Stimulated activated CD4-positive, alpha-beta T cell treated with anti-CD3 and anti-CD28 coated beads, Interleukin-12 subunit alpha, Interleukin-12 subunit beta, amount 100 ng/mL, for 24 hours (primary cell): ENCODE measurements at places on chromosomes 2 and 18.

GRCh38 chr18:24138789-24139616 lies at the start of gene CABYR:
Gene CABYR (plus strand): TSS chr18:24139062. CDS start chr18:24143115, 4,053 bp downstream.
- DNase-seq: peak; percentile 52

DNA sequence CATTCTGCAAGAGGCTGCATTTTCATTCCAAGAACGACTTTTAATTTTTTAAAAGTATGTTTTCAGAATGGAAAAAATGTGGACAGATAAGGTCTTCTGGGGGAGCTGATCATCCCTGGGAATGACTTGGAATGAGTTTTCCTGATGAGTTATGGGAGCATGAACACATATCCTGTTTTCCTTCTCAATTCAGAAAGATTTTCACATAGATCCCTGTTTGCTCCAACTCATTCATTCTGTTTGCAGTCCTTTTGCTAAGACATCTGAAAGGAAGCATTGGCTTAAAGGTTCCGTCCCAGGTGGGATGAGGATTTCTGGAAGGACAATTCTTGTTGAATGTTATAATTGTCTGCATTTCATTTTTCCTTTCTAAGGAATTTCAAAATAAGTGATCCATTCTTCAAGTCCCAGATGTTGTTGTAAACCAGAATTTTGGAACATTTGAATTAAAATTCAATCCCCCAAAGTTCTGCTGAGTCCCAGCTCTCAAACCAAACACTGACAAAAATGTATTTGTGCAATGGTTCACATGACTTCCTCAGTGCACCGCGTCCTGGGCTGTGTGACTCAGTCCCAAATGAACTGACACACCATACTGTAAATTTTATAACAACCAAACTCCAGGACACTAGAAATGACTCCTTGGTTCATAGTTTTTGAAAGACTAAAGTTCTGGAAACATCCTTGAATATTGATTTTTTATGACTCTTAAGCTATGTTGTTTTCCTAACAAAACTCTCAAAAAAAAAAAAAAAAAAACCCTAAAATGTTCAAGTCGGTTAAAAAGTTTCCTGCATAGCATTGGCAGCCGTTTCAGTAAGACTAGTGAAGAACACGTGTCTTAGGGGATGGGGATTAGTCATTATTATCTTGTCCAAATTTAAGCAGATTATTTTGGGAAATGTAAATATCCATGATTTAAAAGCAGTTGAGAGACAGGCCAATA lies 281.8 kb upstream of the TCF4 start:
- DNase-seq: no peak

- DNase-seq: no peak
Observed at GRCh38 chr2:224954980-224955379, 87.3 kb downstream of the DOCK10 start.

DNA sequence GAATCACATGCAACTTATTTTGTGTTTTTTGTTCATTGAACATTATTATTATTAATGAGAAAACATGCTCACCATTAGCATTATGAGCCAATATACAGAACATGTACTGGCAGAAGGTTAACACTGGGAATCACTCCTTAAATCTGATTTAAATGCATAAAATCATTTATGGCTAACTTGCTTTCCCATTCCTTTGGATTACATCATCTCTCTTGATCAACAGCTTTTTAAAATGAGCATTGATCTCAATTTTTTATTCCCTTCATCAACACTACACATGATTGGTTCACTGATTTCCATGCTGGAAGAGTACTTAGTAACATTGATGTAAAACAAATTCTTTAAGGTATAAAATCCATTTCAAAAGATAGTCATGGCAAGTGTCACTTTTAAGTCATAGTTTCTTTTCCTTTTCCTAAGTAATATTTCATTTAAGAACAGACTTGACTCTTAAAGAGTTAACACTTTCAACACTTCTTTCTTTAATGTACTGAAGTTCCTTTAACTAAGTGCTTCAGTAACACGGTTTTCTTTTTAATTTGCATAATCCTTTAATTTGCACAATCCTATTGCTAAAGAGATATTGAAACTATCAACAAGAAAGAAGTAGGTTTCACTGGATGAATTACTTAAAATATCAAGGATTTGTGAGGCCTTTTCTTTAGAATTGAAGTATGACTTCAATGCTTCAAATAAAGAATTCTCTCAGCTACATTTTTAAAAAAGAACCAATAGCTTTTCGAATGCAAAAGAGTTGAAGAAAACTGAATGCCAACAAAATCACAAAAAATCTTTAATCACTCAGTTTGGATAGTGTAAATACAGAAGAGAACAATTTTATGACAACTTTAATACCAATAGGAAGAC lies 24.9 kb upstream of the BUB1 start:
- no peak for DNase-seq

DNA sequence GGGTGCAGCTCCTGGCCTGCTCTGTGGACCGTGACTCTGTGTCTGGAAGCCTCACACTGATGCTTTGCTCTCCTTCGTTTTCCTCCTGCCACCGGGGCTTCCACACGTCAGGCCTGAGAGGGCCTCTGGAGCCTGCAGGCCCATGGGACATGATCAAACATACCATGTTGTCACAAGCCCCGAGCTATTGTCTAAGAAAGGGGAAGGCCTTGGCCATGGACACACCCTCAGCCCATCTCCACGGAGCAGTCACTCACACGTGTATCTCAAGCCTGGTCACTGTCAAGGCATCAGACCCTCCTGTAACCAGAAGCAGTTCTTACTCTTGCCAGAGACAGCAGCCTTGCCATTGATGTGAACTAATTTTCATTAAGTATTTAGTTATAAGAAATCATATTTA lies 814.1 kb upstream of the SALL3 start:
- no peak for DNase-seq

DNA sequence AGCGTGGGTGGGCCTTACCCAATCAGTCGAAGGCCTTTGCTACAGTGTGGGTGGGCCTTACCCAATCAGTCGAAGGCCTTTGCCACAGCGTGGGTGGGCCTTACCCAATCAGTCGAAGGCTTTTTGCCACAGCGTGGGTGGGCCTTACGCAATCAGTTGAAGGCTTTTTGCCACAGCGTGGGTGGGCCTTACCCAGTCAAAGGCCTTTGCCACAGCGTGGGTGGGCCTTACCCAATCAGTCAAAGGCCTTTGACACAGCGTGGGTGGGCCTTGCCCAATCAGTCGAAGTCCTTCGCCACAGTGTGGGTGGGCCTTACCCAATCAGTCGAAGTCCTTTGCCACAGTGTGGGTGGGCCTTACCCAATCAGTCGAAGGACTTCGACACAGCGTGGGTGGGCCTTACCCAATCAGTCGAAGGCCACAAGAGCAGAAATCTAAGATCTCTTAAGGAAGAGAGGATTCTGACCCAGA lies 16.3 kb upstream of the GAL3ST2 start:
- no peak for DNase-seq

- no peak for DNase-seq
Observed at GRCh38 chr2:190744041-190744440, 95.2 kb downstream of the NAB1 start.

DNA sequence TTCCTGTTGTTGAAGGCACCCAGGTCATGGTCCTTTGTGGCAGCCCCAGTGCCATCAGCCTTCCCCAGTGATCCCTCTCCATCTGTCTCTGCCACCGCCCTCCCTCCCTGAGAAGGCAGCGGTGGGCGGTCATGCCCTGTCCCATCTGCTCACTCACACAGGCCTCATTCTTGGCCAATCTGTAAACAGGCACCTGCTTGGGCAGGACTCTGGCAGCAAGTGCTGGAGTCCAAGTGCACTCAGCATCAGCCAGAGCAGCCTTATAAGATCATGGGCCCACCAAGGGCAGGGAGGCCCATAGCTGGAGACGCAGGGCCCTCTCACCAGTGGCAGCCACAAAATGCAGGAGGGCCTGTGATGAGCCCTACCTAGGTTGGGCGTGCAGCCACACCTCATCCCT lies 140.9 kb downstream of the TWIST2 start:
- no peak for DNase-seq

DNA sequence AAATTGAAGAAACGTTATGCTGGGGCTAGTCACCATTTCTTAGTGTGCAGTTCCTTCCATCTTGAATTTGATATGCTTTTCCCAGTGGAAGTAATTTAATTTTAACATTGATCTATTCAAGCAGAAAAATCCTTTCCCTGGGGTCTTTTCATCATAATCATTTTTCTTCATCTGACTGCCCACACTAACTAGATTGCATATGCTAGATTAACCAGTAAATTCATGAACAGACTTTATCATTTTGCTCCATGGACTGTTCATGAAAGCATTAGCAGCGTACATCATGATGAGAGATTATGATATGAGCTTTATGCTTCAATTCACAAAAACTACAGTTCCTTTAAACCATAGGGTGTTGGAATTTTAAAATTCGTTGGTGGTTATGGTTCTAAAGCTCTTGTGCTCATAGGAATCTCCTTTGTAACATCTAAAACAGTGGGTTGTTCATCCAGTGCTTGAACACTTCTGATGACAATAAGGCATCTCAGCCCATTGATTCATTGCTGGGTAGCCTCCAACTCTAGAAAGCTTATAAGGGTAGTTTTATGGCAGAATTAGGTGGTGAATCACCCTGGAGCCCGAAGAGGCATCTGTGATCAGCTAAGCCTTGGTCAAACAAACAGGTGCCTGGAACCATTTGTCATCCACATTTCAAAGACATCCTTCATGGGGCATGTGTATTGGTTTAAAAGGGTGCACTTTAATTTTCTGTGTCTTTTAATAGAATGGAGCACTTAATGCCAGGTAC lies 77.2 kb upstream of the NDUFV2 start:
- DNase-seq: no peak

GRCh38 chr2:36675579-36676282 lies 20.8 kb upstream of the VIT start:
- no peak for DNase-seq

- no peak for DNase-seq
Observed at GRCh38 chr18:61379827-61380226, 46.6 kb downstream of the CDH20 start.

DNA sequence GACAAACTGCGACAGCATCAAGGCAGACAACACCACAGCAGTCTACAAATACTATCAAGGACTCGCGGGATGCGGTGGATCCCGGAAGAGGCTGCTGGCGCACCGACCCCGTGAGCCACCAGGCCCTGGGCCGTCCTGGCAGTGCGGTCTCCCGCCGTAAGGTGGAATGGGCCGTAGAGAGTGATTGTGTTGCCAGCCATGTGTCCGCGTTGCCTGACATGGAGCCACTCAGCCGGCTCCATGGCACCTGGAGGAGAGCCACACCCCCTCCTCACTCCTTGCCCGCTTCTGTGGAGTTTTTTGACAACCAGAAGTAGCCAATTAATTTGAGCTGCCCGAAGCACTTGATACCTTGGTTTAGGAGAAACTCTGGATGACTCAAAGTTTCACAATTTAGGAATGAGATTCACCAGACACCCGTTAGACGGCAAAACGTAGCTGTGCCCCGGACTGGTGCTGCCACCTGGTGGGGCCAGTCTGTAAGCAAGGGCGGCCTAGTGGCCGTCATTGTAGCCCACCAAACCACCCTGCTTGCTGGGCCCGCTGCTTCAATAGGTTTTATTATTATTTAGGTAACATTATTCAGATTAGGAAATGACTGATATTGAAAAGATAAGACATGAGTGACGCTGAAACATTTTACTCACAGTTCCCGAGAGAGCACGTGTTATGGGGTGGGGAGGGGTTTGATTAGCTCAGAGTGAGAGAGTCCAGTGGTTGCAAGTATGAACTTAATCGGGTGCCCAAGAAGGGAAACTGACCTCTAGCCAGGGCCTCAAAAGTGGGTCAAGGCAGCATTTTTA lies 10.2 kb upstream of the IMP4 start:
- DNase-seq: no peak

DNA sequence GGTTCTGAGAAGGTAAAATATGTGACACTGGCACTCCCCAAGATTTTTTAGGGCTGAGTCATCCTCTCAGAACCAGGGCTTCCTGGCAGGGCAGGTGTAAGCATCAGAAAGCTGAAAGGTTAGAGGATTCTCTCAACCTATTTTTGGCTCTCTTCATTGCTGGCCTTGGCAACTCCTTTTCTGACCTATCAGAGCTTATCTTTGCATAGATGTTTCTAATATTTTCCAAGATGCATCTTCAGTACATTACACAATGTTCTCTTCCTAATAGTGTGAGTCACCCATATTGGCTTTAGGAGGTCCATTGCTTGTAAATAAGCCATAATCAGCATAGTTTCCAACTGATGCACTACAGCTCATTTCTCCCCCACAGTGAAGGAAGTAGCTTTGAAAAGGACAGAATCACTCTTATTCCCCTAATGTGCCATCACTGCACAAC lies 2008.4 kb upstream of the PIK3C3 start:
- no peak for DNase-seq

GRCh38 chr2:111099402-111099801 lies 21.3 kb upstream of the BCL2L11 start:
- DNase-seq: no peak

GRCh38 chr2:100064592-100065428 lies 77.6 kb downstream of the AFF3 start:
- no peak for DNase-seq

DNA sequence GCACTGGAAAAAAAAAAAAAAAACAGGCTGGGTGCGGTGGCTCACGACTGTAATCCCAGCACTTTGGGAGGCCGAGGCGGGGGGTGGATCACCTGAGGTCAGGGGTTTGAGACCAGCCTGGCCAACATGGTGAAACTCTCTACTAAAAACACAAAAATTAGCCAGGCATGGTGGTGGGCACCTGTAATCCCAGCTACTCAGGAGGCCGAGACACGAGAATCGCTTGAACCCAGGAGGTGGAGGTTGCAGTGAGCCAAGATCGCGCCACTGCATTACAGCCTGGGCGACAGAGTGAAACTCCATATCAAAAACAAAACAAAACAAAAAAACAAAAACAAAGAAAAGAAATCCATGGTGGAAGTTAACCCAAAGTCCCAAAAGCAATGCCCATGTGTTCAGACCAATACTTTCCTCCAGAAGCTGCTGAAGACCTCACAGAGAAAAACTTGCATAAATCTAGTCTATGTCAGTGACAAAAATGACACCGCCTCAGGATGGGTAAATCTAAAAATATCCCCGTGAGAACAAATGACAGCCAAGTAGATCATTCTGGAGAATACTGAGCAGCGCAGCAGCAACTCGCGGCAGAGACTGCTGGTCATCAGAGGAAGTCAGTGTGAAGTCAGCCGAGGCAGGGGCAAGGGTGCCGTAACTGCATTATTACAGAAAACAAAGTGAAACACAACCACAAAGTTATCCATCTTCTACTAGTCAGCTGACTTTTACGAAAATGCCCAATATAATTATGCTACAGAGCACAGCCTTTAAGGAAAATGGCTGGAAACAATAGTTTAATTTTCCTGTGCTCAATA lies 41.0 kb downstream of the LPIN2 start:
- no peak for DNase-seq

GRCh38 chr2:197145471-197146056 lies 165.0 kb downstream of the ANKRD44 start:
- no peak for DNase-seq

DNA sequence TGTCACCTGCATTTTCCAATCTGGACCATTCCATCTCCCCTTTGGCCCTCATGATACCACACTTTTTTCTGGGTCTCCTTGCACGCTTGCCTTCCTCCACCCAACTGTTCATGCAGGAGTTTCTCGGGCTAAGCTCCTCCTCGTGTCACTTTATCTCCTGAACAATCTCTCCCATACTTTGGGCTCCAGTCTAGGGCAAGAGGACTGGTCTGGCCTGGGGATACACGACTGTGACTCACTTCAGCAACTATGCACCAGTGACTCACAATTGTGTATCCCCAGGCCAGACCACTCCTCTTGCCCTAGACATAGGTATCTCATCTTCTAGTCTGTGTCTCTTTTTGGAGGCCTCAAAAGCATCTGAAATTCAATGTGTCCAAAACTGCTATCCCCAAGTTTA lies 149.4 kb upstream of the PTPRM start:
- no peak for DNase-seq
